ENCODE measurements at places on chromosomes 11 and 22.

DNA sequence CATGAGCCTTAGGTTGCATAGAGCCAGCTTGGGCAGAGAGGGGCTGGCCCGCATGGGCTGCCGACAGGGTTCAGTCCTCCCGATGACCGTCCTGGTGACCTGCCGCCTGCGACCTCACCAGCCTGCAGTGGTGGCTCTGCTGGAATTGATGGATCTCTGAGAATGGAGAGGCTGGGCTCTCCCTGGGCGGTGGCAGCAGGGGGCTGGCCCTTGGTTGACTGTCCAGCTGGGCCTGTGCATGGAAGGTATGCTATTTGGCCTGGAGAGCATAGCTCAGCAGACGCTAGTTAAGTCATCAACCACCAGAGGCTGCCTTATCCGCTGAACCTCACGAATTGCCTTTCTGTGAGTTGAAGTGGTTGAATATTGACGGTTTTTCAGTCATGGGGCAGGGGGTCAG, 19.7 kb downstream of the GRAMD4 start:
- no peak for DNase-seq

DNA sequence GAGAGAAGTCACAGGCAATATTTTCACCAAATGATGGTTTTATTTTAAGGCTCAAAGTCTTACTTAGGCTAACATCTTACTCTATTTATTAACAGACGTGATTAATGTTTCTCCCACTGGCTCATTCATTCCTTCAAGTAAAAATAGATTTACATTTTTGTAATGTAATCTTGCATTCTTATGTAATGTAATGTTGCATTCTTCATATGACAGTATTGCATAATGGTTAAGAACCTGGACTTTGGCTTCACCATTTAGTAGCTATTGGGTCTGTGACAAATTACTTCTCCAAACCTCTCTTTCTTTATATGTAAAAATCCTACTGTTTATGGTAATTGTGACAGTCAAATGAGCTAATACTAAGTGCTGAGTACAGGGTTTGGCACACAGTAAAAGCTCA, 3.3 kb upstream of the DIXDC1 start:
- DNase-seq = no peak

DNA sequence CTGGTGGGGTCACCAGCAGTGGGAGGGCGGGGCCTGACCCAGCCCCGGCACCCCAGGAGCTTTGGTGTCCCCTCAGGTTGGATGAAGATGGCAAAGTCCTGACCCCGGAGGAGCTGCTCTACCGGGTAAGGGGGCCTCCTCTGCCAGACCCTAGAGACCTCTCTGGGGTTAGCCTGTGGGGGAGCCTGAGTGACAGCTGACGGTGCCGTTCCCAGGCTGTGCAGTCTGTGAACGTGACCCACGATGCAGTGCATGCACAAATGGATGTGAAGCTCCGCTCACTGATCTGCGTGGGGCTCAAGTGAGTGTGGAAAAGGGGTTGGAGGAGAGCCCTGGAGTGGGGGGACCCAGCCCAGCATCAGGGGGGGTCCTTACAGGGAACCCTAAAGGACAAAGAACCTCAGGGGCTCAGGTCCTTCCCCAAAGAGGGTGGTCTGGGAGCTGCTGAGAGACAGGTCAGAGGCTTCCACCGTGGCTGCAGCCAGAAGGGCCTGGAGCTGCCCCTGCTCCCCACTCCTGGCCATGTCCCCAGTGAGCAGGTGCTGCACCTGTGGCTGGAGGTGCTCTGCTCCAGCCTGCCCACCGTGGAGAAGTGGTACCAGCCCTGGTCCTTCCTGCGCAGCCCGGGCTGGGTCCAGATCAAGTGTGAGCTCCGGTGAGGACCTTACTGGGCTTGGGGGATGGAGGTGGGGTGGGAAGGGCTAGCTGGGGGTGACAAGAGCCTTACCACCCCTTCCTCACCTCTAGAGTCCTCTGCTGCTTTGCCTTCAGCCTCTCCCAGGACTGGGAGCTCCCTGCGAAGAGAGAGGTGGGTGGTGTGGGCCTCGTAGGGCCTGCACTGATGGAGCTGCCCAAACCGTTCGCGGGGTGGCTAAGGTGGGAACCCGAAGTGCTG, 38.6 kb downstream of the SGSM3 start:
- no peak for DNase-seq

GRCh38 chr11:75040167-75040770, 51.5 kb downstream of the NEU3 start:
- DNase-seq = no peak

GRCh38 chr11:109085708-109086373, 336.1 kb upstream of the C11orf87 start:
- no peak for DNase-seq

DNA sequence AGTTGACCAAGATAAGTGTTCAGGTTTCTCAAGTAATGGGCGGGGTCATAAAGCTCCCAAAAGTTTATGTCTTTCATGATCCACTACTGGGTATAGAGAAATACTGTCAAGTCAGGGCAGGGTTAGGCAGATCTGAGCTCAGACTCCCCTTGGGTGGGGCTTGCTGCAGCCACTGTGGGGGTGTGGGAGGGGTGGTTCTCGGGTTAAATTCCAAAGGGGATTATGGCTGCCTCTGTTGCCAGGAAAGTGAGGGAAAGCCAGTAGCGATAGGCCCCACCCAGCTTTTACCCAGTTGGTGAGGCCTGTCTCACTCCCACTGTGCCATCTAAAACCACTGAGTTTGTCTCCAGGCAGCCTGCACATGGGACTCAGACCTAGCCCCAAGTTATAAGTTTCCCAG, 37.8 kb downstream of the DLG2 start:
- DNase-seq = no peak

GRCh38 chr22:18075720-18076497, 1.9 kb upstream of the PEX26 start:
- DNase-seq = no peak

DNA sequence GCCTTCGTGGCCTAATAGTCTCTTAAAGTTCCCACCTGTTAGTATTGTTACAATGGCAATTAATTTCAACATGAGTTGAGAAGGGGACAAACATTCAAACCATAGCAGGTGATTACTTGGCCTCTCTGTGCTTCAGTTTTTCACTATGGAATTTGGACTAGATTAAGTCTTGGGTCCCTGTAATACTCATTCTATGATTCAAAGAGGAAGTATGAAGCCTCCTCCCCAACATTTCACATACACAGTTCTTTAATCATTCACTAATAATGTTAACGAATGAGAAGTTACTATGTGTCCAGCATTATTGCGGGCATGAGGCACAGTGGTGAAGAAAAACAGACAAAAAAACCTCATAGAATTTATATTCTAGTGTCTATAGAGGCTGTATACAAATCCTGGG, 19.9 kb upstream of the USP47 start:
- DNase-seq = no peak

DNA sequence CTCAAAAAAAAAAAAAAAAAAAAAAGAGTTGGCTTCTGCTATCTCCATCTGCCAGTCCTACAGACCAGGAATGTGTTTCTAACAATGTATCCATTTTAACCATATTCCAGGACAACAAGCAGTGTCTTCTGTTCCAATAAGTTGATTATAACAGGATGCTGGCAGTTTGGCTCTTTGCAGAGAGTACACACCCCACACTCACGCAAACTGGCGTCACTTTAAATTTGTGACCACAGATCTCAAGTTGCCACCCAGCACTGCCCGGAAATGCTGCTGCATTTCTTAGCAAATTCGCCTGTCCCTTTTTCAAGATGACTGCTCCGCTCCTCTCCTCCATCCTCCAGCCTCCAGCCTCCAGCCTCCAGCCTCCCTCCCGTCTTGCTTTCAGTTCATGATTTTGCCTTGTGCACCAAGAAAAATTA, 44.3 kb downstream of the SCGB1A1 start:
- DNase-seq = no peak

GRCh38 chr11:64659417-64660144, 63.4 kb downstream of the NRXN2 start:
- DNase-seq = no peak

DNA sequence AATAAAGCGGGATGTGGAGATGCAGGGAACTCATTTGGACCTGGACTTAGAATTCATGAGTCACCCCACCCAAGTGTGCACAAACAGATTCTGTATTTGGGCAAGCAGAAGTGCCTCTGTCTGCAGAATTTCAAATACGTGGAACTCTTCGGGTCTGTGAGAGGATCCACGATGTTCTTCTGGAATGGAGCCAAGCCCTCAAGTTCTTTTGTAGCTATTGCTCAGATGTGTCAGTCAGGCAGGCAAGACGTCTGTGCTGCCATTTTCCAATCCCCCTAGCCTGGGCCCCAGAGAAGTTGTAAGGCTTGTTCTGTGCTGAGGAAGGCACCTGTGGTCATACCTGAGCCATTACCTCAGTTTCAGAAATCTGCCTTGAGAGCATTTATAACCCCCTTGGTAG, 132.8 kb upstream of the RASSF10 start:
- DNase-seq = no peak

DNA sequence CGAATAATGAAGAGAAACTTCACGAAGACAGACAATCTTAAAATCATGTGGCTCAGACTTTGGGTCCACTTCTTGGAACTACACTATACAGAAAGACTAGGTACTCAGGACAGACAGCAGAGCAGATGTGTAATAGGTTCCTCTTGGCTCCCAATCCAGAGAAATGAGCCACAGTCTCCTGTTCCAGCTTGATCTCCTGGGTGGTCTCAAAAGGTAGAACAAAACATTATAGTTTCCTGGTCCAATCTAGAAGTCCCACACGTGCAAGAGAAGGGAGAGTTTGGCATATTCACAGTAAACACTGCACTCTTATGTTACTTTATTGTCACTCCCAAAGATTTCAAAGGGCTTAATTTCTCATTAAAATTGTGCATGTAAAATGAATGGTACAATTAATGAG, 134.5 kb upstream of the FIBIN start:
- no peak for DNase-seq

DNA sequence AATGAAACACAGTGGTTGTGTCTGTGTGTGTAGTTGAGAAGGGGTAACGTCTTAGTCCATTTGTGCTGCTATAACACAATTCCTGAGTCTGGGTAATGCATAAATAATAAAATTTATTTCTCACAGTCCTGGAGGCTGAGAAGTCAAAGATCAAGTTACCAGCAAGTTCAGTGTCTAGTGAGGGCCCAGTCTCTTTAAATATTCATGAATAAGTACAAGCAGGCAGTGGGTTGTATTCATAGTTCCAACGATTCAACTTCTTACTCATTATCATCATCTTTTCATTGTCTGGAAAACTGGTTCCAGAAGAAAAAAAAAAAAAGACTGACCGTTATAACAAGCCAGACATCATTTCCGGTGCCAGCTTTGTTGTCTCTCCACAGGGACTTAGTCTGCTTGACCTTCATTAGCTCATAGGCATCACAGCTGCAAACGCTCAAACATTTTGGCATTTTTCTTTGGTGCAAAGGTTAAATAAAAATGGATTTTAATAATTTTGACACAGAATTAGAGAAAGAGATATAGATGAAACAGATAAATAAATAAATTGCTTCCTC, 1297.5 kb downstream of the LRRC4C start:
- DNase-seq = no peak

DNA sequence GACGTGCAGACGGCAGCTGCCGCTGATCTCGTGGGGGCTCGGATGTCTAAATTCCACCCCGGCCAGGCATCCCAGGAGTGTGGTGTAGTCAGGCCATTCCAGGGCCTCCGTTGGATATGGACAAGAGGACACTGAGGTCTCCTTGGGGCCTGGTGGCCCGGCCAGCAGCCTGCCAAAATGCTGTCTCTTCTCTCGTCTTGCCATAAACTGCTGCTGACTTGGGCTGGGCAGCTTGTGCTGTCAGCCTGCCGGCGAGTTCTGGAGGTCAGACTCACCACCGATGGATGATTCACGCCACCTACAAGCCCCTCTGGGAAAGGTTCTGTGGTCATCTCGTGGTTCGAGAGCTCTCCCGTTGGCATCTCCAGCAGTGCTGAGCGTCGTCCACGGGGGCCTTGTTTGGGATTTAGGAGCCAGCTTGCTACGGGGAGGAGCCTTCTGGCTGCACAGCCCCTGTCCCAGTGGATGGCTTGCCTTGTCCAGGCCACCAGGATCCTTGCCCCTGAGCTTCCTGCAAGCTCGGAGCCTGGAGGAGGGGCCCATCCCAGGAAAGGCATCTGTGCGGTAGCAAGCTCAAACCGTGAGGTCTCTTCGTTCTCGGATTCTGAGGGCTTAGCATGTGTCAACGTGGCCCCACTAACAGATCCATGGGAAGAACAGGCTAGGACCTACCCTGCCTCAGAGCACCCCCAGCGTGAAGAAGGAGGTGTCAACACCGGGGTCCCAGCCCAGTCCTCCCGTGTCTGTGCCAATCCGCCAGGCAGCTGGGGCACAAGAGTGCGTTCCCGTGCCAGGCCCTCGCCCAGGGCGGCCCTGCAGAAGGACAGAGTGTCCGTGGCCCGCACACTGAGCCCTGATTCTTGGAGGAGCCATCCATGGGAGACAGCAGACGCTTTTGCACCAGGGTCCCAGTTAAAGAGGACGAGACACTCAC, 1114.1 kb downstream of the BRD1 start:
- peak; percentile 87 for DNase-seq

DNA sequence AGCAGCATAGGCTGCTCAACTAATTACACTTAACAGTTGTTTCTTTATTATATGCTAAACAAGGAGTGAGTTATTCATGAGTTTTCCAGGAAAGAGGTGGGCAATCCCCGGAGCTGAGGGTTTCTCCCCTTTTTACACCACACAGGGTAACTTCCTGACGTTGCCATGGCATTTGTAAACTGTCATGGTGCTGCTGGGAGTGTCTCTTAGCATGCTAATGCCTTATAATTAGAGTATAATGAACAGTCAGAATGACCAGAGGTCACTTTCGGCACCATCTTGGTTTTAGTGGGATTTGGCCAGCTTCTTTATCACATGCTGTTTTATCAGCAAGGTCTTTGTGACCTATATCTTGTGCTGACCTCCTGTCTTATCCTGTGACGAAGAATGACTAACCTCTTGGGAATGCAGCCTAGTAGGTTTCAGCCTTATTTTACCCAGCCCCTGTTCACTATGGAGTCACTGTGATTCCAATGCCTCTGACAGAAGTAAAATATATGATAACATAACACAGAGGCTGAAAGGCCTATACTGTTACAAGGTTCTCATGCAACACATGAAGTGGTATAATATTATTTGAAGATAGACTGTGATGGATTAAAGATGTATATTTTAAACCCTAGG, 41.3 kb upstream of the RDX start:
- DNase-seq = no peak

Data from chondrocyte (in vitro differentiated cells).